ENCODE measurements at places on chromosomes 5 and 9.
A peak's percentile ranks its signal among the peaks of the same experiment; 100 is the strongest.

DNA sequence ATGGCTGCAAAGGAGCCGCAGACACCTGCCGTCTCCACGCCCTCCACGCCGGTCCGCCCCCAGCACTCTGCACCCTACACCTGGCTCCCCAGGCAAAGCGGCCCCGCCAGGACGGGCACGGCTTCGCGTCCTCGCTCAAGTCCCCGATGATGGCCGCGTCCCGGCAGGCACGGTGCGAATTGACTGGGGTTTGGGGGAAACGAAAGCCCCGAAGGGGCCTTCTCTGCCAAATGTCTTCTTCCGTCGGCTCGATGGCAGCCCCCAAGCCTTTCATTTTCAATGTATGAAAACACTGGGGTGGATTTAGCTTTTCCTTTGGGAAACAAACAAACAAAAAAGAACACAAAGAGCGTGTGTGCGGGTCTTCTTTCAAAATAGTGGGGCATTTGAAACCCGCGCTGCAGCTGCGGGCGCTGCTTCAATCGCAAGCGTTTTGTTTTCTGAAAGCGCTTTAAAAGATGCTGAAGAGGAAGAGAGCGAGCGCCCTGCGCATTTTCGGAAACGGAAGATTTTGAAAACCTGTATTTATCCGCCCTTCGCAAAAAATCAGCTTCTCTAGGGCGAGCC lies 160.0 kb downstream of the RMI1 start:
- DNase-seq: peak; percentile 56

DNA sequence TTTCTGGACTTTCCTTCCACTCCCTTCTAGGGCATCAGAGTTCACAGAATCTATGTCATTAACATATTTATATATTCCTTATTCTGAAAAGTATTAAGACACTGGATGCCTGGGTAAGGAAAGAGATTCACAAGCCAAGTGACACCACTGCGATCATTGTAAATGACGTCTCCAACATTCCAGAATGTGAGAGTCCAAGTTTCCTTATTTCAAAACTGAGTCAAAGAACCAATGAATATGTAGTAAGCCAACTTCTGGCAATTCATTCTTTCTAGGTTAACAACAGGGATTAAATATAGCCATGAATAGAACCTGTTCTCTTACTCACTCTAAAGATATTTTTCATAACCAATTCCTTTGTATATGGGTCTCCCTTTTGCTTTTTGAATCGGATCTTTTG lies 18.1 kb downstream of the RAI14 start:
- no peak for DNase-seq

DNA sequence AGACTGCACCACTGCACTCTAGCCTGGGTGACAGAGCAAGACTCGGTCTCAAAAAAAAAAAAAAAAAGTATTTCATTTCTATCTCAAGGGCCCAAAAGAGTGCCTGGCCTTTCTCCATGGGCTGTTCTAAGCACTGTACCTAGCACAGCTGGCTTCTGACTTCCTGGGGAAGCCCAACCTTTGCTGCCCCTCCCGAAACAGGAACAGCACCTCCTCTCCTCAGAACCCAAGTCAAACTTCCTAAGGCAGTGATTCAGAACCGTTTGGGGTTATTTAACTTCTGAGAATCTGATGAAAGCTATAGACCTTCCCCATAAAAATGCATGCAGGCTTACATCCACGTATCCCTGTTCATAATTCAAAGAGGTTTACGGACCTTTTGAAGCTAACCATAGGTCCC lies 57.8 kb downstream of the NRG2 start:
- DNase-seq: no peak

GRCh38 chr5:160054047-160054446 lies 45.1 kb downstream of the TTC1 start:
- DNase-seq: no peak

- DNase-seq: no peak
Measured at GRCh38 chr5:109411149-109411514, 1.4 kb upstream of the PJA2 start.

- DNase-seq: no peak
Measured at GRCh38 chr5:83340511-83340918, 131.0 kb upstream of the VCAN start.

- no peak for DNase-seq
Measured at GRCh38 chr5:95615164-95615467, 4.8 kb upstream of the GPR150 start.

DNA sequence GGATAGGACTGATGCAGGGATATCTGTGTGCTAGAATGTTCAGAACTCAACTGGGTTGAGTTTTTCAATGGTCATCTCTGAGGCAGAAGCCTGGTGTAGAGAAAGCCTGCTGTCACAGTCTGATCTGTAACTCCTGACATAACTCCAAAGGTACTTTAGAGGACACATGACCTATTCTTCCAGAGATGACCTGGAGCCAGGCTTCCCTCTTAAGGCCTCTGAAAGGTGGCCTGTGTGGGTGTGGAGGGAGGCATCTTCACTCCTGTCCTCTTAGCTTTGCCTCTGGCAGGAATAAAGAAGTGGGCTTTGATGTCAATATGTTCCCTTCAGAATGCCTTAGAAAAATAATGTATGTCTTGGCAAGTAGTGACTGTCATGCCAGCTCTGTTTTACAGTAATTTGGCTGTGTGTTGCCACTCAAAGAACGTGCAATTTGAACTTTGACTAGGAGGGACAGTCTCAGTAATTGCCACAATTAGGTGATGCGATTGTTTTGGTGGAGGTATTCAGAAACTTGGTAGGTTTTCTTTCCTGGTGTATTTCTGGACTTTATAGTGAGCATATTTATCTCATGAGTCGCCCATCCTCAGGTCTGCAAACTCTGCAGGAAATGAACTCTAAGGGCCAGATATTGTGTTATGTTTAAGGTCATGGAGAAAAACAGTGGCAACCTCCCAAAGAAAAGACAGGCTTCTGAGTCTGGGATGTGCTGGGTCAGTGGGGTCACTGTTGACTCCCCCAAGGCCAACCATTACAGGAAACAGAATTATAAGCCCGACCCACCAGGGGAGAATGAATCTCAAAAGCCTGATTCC lies 3.2 kb upstream of the C5orf63 start:
- no peak for DNase-seq

DNA sequence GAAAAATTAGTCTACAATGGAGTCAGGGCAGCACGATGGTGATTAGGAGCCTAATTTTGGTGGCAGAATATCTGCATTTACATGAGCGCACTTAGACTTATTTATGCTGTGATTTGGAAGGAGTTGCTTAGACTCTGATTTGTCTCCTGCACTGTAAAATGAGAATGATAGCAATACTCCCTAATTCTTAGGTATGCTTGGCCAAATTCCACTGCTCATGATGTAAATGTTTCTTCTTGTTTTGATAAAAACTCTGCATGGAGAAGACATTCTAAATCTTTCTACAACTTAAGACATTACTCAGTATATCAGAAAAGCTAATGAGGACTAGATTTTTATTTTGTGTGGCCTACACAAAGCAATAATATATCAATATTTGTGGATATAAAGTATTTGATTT lies 205.4 kb downstream of the CDH18 start:
- no peak for DNase-seq

GRCh38 chr9:134983074-134983473 lies 65.4 kb upstream of the FCN1 start:
- no peak for DNase-seq

DNA sequence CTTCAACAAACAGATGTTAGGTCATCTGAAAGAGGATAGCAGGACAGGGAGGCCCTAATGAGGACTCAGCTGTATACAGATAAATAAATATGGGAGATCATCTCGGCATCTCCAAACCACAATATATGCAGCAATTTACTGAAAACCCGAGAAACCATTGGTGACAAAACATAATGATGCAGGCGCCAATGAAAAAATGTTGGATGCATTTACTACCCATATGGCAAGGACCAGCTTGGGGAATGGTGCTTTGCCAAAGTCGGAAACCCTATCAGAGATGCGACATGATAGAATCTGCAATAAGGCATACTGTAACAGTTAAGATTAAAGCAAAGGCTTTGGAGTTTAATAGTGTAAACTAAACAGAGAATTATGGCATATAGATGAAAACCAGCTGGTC lies 92.0 kb downstream of the SNCAIP start:
- DNase-seq: no peak

All from NCI-H1436 (cell line).